ENCODE measurements at places on chromosomes 3 and 15. TPM values are rescaled to one million over a fixed set of nuclear protein-coding genes. Genes with fewer than 3 reads are reported as not detected.

GRCh38 chr3:134001251-134001650, 28.5 kb downstream of the SLCO2A1 start:
- no peaks in the 10 kb centered on the region for H3K4me1 ChIP-seq
- no peak for DNase-seq
- no peaks in the 10 kb centered on the region for H3K36me3 ChIP-seq
- no peak overlapping the region for H3K4me3 ChIP-seq
- no peak overlapping the region for H3K27ac ChIP-seq
- peaks cover 5% of the 10 kb centered on the region for H3K27me3 ChIP-seq

DNA sequence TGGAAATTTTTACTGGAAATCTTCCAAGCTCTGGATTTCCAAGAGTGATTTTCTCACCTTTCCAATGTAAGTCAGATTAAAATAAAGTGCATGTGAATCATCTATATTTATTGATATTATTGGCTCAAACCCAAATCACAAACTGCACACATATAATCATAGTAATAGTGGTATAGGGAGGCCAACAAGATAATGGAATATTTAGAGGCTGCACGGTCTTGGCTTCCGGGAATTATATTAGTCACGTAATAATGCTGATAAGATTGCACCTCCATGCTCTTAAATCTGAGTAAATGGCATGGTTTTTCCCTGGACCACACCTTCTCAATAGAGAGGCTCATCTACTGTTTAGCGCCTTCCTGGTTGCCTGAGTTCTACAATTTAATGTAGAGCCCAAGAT, 567.1 kb upstream of the NR2F2 start:
- H3K4me3 ChIP-seq: no peak overlapping the region
- no peaks in the 10 kb centered on the region for H3K27me3 ChIP-seq

DNA sequence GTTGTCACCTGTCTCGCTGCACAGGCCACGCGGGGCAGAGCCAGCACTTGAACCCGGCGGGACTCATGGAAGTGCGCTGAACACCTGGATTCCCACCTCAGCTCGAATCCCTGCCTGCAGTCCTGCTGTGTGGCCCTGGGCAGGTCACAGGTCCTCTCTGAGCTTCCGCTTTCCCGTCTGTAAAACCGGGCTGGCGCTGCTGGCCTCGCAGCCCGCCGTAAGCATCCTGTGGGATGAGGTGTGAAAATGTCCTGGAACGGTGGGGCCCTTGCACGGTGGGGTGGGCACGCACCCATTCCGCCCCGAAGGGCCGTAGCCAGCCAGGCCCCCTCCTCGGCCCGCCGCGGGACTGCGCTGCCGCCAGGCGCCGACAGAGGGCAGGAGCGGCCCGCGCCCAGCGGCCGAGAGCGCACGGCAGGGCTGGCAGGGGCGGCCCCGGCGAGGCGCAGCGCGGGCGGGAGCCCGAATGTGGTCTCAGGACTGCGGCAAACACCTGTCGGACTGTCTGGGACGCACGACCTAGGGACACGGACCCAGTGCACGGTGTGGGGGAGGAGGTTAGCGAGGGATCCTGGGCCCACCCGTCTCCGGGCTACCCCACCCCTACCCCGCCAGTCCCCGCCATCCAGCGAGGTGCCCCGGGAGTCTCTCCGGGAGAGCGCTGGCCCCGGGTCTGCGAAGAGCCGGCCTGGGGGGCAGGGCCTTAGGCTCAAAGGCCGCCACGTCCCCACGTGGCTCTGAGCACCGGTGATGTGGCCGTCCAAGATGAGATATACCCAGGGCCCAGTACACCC, 40.4 kb downstream of the DNAJB8 start:
- H3K36me3 ChIP-seq: no peaks in the 10 kb centered on the region
- no peak for DNase-seq
- no peak overlapping the region for H3K27ac ChIP-seq
- H3K4me1 ChIP-seq: peaks cover 2% of the 10 kb centered on the region

- no peaks in the 10 kb centered on the region for H3K36me3 ChIP-seq
- H3K27me3 ChIP-seq: no peaks in the 10 kb centered on the region
- peak; percentile 86 for DNase-seq
Observed at GRCh38 chr3:141368925-141369794, 856 bp downstream of the ZBTB38 start.

DNA sequence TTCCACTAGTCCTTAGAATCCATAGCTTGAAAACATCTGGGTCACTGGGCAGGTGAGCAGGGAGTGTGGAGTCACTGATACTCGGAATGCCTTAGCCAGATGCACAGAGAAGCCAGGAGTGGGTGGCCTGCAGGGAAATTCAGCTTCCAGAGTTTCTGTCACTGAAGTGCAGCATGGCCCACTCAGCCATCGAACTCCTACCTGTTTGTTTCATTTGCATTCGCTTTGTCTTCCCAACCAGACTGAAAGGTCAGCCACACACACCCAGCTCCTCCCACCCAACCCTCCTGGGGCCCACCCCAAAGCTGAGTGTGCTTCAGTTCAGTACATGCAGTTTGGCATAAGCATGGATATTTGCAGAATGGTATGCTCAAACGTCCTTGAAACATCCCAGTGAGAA, 124.5 kb upstream of the ATP10A start:
- no peaks in the 10 kb centered on the region for H3K36me3 ChIP-seq
- DNase-seq: no peak
- no peak overlapping the region for H3K27ac ChIP-seq
- H3K4me1 ChIP-seq: no peaks in the 10 kb centered on the region
- H3K4me3 ChIP-seq: no peak overlapping the region

GRCh38 chr15:51281368-51281967, 56.9 kb downstream of the CYP19A1 start:
- DNase-seq: peak; percentile 69
- no peaks in the 10 kb centered on the region for H3K4me1 ChIP-seq
- H3K4me3 ChIP-seq: no peak overlapping the region
- H3K27ac ChIP-seq: no peak overlapping the region

DNA sequence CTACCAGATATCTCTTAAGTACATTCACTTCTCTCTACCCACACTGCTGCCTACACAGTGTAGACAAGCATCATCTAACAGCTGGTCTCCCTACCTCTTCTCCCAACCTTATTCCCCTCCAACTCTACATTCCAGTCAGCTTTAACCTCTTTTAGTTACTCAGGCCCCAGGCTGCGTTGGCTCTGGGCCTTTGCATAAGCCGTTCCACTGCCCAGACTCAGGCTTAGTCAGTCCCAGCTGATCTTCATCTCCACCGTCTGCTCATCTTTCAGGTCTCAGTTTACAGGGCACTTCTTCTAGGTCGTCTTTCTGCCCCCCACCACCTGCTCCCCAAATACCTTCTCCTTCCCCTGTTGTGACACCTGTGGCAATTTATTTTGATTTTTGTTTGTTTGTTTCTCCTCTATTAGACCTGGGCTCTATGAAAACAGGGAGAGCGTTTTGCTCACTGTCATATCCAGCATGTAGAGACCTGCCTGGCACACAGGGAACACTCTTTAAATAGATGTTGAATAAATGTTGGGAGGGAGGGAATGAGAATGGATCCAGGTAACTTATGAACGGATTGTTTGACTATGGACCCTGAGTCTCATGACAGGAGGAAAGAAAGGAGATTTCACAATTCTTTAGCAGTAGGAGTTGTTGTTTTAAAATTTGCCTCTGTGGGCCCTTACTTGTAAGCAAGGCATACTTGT, 11.1 kb downstream of the SLC27A2 start:
- no peaks in the 10 kb centered on the region for H3K4me1 ChIP-seq
- no peaks in the 10 kb centered on the region for H3K27me3 ChIP-seq

DNA sequence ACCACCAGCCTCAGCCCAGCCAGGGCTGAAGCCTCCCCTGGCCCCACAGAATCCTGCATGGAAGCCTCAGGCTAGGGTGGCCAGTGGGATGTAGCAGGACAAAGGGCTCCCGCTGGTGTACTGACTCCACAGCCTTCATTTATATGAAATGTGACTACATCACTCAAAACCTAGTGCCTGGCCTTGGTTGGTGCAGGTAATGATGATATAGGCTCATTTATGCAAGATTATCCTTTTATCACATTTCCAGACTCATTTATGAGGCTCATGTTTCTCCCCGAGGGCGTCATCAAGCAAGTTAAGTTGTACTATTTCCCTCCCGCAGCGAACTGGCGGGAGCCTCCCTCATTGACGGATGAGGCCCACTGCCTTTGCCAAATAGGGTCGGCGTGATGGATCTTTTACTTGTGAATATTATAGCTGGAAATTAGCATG, 179.1 kb upstream of the SMAD3 start:
- no peak for DNase-seq
- H3K36me3 ChIP-seq: no peaks in the 10 kb centered on the region
- H3K4me3 ChIP-seq: no peak overlapping the region
- H3K27me3 ChIP-seq: no peaks in the 10 kb centered on the region
- H3K4me1 ChIP-seq: peaks cover 27% of the 10 kb centered on the region

DNA sequence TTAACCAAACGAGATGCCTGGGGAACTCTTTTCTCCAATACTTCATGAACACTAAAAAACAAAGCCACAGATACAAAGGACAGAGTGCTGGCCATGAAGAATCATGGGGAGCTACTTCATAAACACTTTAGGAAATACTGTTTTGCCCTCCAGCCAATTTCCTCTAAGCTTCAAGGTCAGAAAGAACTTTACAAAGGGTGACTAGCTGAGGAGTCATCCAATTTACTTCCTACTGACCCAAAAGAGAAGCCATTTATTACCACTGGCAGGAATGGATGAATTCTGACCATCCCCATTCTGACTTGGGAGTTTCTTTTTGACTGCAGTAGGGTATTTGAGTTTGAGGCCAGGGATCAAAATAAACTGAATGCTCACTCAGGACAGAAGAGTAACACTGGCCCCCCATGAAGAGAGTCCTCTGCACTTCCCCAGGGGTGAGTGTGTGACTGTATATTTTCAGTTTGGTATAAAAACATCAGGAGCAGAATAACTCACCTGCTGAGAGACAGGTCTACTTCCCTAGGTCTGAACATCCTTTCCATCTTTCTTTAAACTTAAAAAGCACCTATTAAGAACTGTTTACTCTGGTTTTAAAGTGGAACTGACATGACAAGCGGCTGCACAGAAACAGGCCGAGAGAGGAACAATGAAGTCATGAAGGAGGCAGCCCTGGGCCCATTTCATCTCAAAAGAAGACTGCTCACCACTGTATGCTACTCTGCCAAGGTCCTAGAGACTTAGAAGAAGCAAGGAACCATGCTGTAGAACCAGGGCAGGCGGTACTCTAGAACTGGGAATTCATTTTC, 203.6 kb downstream of the TNIK start:
- H3K36me3 ChIP-seq: no peaks in the 10 kb centered on the region
- no peaks in the 10 kb centered on the region for H3K27me3 ChIP-seq
- peak; percentile 12 for DNase-seq
- no peak overlapping the region for H3K4me3 ChIP-seq
- no peak overlapping the region for H3K27ac ChIP-seq
- peaks cover 11% of the 10 kb centered on the region for H3K4me1 ChIP-seq

DNA sequence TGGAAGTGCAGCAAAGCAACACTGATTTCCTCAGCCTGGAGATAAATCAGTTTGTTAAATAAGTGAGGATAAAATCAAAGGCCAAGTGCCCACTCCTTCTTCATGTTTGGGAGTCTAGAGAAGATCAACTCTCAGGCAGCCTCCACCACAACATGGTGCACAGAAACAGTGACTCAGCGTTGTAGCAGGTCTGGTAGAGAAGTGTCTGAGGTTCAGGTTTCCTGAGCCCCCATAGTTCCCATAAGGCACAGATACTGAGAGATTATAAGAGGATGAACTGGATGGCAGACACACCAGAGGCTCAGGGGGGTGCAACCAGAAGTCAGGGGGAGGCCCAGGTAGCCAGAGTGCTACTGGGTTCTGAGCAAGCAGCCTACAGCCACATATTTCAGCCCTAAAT, 166.7 kb downstream of the FRMD5 start:
- no peak for DNase-seq
- H3K4me1 ChIP-seq: peaks cover 15% of the 10 kb centered on the region
- no peak overlapping the region for H3K27ac ChIP-seq
- H3K36me3 ChIP-seq: no peaks in the 10 kb centered on the region
- H3K27me3 ChIP-seq: no peaks in the 10 kb centered on the region

DNA sequence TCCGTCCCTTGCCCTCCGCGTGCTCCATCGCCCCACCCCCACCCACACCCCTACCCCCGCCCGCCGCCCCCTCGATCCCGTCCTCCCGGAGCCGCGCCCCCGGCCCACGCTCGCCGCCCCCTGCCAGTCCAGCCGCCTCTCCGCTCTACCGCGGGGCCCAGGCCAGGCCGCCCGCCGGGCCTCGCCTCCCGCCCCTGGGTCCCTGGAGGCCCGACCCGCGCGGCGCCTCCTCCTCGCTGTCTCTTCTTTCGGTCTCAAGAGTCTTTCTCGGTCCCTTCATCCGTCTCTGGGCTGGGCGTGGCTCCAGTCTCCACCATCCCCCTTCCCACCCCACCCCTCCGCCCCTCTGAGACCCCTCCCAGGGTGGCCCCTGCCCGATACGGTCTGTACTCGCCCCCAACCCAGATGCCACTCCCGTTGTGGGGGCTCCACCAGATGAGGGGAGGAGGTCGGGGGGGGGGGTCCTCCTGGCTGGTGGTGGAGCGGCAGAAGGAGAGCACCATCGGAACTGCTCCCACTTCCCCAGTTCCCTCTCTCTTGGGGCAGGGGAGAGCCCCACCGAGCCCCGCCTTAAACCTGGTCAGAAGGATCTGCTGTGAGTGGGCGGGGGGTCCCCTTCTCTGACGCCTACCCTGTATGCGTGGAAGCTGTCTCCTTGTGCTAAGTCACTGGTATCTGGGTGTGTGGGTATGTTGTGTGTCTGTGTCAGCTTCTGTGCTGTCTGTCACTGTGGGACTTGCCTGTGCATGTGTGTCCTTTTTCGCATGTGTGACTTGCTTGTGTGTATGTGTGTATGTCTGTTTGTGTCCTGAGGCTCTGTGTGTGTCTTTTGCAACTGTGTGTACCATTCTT, 1.0 kb downstream of the PRKCD start:
- H3K27ac ChIP-seq: no peak overlapping the region
- no peak for DNase-seq
- H3K36me3 ChIP-seq: no peaks in the 10 kb centered on the region

- H3K4me1 ChIP-seq: no peaks in the 10 kb centered on the region
- no peak for DNase-seq
- no peak overlapping the region for H3K4me3 ChIP-seq
- peaks cover 10% of the 10 kb centered on the region for H3K36me3 ChIP-seq
- no peak overlapping the region for H3K27ac ChIP-seq
Observed at GRCh38 chr3:45939341-45939771, 3.9 kb upstream of the CXCR6 start.

DNA sequence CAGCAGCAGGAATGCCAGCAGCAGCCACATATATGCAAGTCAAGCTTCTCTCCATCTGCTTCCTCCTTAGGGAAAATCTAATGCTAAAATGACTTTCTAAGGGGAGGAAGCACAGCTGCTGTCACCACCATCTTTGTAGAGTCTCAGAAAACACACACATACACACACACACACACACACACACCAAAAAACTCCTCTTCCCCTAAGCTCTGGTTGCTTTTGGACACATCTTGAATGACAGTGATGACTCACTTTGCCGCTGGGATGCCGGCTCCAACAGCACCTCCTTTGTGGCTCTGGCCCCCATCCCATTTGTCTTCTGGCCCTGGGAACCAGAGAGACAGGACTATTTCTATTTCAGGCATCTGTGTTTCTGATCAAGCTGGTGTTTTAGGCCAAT, 124.8 kb upstream of the GOLIM4 start:
- no peak overlapping the region for H3K4me3 ChIP-seq
- no peaks in the 10 kb centered on the region for H3K36me3 ChIP-seq
- DNase-seq: peak; percentile 36
- no peaks in the 10 kb centered on the region for H3K4me1 ChIP-seq
- H3K27me3 ChIP-seq: no peaks in the 10 kb centered on the region

GRCh38 chr15:99734575-99734974, 1.3 kb upstream of the LYSMD4 start:
- H3K36me3 ChIP-seq: no peaks in the 10 kb centered on the region
- no peak overlapping the region for H3K4me3 ChIP-seq
- H3K27me3 ChIP-seq: peaks cover 5% of the 10 kb centered on the region

The C3orf20 gene
- not detected for total RNA-seq

The TUSC7 gene
- not detected for total RNA-seq

The SNTN gene
- total RNA-seq: not detected

The UACA gene
- total RNA-seq: 107 TPM

The DISP2 gene
- 0.26 TPM for total RNA-seq

The GNB4 gene
- 49.6 TPM for total RNA-seq

The ECT2 gene
- 14.6 TPM for total RNA-seq

The CFAP100 gene
- total RNA-seq: not detected

Measured in fibroblast of lung (primary cell).